Mammary epithelial cell (primary cell): ENCODE measurements at places on chromosomes 5 and 9. TPM values are rescaled to one million over a fixed set of nuclear protein-coding genes. Genes with fewer than 3 reads are reported as not detected.

- DNase-seq: no peak
These were observed 85.4 kb upstream of the AGXT2 start for GRCh38 chr5:35133186-35133585.

GRCh38 chr5:5275211-5275610 is 135.1 kb downstream of the ADAMTS16 start:
- DNase-seq: no peak

Gene WDR38
- total RNA-seq: not detected in 2 replicates

DNA sequence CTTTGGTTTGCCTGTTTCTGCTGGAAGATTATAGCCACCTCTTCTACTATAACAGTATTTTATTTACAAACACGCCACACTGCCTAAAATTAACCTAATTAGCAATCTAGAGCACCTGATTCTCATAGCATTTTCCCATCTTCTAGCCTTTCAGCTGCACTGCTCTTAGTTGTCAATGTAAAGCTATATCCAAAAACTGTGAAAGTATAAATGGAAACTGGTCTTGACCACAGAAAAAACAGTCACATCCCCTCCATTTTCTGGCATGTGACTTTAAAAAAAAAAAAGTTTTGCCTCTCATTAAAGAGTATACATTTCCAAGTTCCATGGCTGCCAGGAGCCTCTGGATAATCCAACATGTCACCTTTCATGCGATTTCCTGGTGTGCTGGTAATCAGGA is 287.8 kb downstream of the DTWD2 start:
- no peak for DNase-seq

GRCh38 chr9:116543731-116544400 is 143.2 kb upstream of the TRIM32 start:
- DNase-seq: no peak

DNA sequence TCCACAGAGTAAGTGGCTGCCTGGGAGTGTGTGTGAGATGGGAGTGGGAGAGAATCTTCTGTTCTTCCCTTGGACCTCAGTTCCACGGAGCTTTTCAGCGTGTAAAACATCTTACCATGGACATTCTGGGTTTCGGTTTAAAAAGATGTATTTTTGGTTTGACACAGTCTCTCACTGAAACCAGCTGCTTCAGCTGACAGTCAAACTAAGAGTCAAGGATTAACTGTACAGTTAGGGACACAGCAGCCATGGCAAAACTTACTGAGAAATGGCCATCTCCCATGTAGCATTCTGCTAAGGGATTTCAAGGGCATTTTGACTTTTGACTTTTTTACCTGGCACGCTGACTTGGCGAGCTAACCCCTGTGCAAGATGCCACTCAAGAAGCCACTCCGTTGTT is 93.8 kb upstream of the IL12B start:
- no peak for DNase-seq

Gene FUT7
- total RNA-seq: not detected

GRCh38 chr5:157106630-157107461 is 2.0 kb downstream of the HAVCR2 start:
- DNase-seq: no peak

DNA sequence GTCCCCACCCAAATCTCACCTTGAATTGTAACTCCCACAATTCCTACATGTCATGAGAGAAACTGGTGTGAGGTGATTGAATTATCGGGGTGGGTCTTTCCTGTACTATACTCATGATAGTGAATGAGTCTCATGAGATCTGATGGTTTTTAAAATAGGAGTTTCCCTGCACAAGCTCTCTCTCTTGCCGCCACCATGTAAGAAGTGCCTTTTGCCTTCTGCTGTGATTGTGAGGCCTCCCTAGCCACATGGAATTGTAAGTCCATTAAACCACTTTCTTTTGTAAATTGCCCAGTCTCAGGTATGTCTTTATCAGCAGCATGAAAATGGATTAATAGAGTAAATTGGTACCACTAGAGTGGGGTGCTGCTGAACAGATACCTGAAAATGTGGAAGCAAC is 140.9 kb downstream of the ARHGEF28 start:
- DNase-seq: no peak
